Heart right ventricle (tissue), 16 donors: ENCODE measurements at places on chromosomes 1 and 21. TPM values are rescaled to one million over a fixed set of nuclear protein-coding genes. Genes with fewer than 3 reads are reported as not detected.

Gene FYB2
- total RNA-seq: 17.4 TPM

GRCh38 chr1:232621050-232621449 is 8.9 kb downstream of the SIPA1L2 start:
- DNase-seq: no peak

Gene ASPM
- total RNA-seq: 0.33 TPM

DNA sequence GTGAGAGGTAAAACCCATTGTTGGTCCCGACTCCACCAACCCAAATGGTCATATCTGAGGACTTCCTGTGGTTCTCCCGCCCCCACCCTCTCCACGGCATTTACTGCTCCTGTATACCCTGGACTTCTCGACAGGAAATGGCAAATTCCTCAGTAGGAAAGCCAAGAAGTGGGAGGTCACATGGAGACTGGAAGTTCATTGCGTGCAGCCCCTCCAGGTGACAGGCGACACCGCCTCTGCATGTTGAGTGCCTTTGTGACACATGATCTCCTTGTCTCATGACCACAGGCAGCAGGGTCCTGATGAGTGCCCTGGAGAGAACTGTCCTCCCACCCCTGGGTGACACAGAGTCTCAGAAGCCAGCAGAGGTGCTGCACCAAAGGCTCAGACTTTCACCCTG is 24.2 kb downstream of the ERG start:
- DNase-seq: peak; percentile 36

DNA sequence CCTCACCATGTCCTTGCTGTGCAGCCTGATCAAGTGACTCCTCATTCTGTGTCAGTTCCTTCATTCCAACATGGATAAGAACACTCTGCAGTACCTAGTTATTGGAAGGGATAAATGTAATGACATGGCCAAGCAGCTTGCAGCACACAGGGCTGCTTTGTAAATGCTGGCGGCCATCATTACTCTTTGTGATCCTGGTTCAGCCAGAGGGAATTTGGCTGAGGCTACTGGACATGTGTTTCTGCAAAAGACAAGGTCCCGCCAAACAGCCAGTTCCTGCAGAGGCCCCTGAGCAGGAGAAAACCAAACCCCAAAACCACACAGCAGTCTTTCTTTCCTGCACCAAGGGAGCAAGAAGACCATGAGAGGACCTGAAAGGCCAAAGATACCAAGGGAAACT is 495.8 kb downstream of the AJAP1 start:
- no peak for DNase-seq

DNA sequence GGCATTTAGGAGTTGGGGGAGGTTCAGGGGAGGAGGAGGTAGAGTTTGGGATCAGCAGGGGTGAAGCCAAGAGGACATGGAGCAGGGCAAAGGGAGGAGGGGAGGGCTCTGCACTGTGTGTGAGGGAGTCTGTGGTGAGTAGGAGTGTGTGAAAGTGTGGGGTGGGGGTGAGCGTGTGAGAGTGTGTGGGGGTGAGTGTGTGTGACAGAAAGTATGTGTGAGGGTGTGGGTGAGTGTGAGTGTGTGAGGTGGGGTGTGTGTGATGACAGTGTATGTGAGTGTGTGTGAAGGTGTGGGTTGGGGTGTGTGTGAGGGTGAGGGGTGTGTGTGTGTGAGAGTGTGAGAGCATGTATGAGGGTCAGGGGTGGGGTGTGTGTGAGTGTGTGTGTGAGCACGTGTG is 62.6 kb downstream of the GNG4 start:
- DNase-seq: no peak

DNA sequence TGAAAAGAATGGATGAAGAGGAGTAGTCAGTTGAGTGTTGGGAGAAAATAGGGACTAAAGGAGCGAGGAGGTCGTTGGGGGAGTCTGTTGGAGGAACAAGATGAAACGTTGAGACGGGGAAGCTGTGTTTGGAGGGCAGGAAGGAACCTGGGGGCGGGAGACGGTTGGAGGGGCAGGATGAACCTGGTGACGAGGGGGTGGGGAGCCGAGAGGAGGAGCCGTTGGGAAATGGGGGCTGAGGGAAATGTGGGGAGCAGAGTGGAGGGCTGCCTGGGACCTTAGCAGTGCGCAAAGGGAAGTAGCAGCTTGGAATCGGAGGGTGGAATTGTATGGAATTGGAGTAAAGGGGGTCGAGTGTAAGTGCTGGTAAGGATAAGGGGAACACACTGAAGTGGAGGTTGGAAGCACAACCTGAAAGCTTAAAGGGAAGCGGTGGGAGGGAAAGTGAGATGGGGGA is 630 bp downstream of the MTF2 start:
- DNase-seq: peak; percentile 13

Gene KRTAP21-2
- not detected for total RNA-seq

Gene MYOG
- total RNA-seq: not detected

DNA sequence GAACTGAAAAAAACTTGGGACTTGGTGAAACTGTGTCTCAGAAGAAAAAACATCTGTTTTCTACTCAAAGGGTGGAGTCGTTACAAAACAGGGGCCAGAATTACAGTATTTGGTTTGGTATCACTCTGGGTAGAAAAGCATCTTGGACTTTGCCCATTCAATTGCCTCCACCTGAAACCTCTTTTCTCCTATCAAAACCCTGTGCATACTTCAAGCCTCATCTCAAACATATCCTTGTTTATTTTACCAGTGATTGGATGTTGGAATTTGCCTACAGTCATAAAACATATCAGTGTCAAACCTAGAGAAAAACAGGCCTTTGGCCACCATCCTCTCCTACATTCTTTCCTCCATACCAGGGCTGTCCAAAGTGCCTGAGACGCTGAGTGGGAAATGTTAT is 281.5 kb downstream of the PLPP3 start:
- DNase-seq: no peak
